ENCODE measurements at places on chromosomes 12 and 14. TPM values are rescaled to one million over a fixed set of nuclear protein-coding genes. Genes with fewer than 3 reads are reported as not detected.
A peak's percentile ranks its signal among the peaks of the same experiment; 100 is the strongest.

DNA sequence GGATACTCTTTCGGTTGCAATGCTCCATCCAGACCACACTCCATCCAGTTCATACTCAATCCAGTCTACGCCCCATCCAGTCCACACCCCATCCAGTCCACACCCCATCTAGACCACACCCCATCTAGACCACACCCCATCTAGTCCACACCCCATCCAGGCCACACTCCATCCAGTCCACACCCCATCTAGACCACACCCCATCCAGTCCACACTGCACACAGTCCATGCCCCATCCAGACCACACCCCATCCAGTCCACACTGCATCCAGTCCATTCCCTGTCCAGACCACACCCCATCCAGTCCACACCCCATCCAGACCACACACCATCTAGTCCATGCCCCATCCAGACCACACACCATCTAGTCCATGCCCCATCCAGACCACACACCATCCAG, 116.0 kb upstream of the RTL1 start:
- H3K4me3 ChIP-seq = no peak overlapping the region
- no peaks in the 10 kb centered on the region for H3K4me1 ChIP-seq
- DNase-seq = no peak
- no peaks in the 10 kb centered on the region for H3K36me3 ChIP-seq
- peaks cover 35% of the 10 kb centered on the region for H3K27me3 ChIP-seq

DNA sequence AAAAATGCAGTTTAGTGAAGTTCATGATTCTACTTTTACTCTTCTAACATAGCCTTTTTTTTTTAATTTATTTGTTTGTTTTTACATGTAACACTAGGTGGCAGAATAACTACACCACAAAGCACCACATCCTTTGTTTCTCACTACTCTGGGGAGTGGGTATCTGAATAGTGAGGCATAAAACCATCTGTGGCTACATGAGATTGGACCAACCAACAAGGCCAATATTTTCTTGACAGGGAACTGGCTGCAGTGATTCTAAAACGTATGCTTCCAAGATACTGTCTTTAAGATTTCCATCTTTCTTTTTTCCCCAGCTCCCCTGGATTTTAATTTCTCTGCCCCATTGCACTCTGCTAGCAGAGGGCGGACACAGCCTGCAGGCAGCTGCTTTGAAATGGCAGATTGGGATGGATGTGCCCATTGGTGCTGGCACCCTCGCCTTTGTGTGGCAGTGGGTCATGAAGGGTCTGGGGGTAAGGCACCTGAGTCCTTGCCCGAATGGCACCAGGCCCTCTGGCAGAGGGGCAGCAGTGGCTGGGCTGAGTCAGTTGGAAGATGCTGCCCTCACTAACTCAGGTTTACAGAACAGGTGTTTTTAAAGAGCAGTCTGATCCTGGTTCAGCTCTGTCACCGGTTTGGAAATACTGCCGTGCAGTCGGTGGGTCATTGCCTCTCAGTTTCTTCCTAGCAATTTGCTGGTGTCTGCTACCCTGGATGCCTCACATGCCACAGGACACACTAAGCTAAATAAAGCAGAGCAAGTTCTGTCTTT, 429.1 kb downstream of the RAD51B start:
- no peaks in the 10 kb centered on the region for H3K27me3 ChIP-seq
- no peaks in the 10 kb centered on the region for H3K36me3 ChIP-seq
- no peak for DNase-seq
- peaks cover 83% of the 10 kb centered on the region for H3K4me1 ChIP-seq
- H3K4me3 ChIP-seq = no peak overlapping the region
- H3K27ac ChIP-seq = peak overlapping the region; percentile 86

DNA sequence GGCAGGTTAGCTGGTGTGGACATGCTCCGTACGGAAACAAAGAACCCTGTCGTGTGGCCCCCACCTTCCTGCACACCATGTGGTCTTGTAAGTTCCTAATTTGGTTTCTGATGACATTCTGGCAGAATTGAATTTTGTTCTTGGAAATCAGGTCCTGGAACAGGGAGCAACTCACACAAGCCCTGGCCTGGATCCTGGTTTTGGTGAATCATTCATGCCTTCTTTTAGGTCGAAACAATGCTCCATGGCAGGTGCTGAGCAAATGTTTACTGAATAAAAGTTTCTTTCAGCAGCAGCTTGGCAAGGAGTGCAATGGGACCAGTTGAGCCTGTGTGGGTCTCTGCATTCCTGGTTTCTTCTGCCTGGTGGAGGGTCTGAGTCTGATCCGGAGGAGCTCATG, 978.4 kb downstream of the BCL11B start:
- no peak for DNase-seq
- no peak overlapping the region for H3K27ac ChIP-seq

GRCh38 chr14:40133463-40133862, 701.2 kb upstream of the FBXO33 start:
- H3K27me3 ChIP-seq = no peaks in the 10 kb centered on the region
- no peak overlapping the region for H3K4me3 ChIP-seq
- H3K27ac ChIP-seq = no peak overlapping the region

DNA sequence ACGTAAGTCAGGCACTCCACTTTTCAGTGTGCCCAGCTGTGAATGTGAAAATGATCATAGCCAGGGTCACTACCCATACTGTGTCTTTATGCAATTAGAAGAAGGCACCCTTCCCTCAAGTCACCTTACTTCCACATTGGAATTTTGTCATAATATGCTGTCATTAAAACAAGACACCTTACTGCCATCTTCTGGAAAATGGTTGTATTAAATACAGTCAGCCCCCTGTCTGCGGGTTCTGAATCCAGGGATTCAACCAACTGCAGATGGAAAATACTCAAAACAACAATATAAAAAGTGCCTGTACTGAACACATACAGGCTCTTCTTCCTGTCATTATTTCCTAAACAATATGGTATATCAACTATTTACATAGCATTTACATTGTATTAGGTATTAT, 70.2 kb upstream of the TBX5 start:
- no peak overlapping the region for H3K27ac ChIP-seq
- H3K36me3 ChIP-seq = no peaks in the 10 kb centered on the region
- peaks cover 58% of the 10 kb centered on the region for H3K27me3 ChIP-seq

DNA sequence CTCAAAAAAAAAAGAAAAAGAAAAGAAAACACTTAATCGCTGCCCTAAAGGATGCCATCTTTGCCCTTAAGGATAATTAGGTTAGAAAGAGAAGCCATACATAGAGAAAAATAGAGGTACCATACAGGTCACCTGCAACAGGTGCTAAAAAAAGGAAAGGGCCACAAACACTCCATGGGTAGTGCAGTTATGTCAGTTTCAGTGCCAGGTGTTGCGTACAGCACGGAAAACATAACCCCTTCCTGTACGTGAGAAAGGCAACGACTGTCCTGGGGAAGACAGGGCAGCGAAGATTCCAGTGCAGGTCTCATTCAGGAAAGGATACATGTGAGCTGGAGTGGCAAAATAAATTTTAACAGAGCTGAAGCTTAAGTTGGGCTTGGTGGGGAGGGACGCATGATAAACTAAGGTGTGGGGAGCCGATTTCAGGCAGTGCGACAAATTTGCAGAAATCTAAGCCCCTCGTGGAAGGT, 553 bp upstream of the DAZAP2 start:
- peak overlapping the region; percentile 93 for H3K4me3 ChIP-seq
- peaks cover 30% of the 10 kb centered on the region for H3K36me3 ChIP-seq
- peaks cover 49% of the 10 kb centered on the region for H3K4me1 ChIP-seq
- no peaks in the 10 kb centered on the region for H3K27me3 ChIP-seq
- peak overlapping the region; percentile 100 for H3K27ac ChIP-seq

GRCh38 chr12:6363330-6364043, 11.9 kb downstream of the SCNN1A start:
- peak overlapping the region; percentile 74 for H3K4me3 ChIP-seq
- DNase-seq = peak; percentile 82

GRCh38 chr12:107309020-107309419, 215.7 kb upstream of the CRY1 start:
- DNase-seq = no peak
- H3K27me3 ChIP-seq = peaks cover 79% of the 10 kb centered on the region
- no peak overlapping the region for H3K27ac ChIP-seq
- no peak overlapping the region for H3K4me3 ChIP-seq
- H3K4me1 ChIP-seq = no peaks in the 10 kb centered on the region
- H3K36me3 ChIP-seq = no peaks in the 10 kb centered on the region

- H3K27ac ChIP-seq = peak overlapping the region; percentile 79
- peaks cover 62% of the 10 kb centered on the region for H3K4me1 ChIP-seq
- H3K4me3 ChIP-seq = peak overlapping the region; percentile 21
- no peaks in the 10 kb centered on the region for H3K36me3 ChIP-seq
Observed at GRCh38 chr12:93802698-93803423, 125.7 kb downstream of the CRADD start.

GRCh38 chr12:109864916-109865315, 15.4 kb downstream of the GLTP start:
- H3K27ac ChIP-seq = peak overlapping the region; percentile 33
- H3K36me3 ChIP-seq = peaks cover 8% of the 10 kb centered on the region
- no peak for DNase-seq
- no peaks in the 10 kb centered on the region for H3K27me3 ChIP-seq
- peaks cover 20% of the 10 kb centered on the region for H3K4me1 ChIP-seq
- H3K4me3 ChIP-seq = no peak overlapping the region

DNA sequence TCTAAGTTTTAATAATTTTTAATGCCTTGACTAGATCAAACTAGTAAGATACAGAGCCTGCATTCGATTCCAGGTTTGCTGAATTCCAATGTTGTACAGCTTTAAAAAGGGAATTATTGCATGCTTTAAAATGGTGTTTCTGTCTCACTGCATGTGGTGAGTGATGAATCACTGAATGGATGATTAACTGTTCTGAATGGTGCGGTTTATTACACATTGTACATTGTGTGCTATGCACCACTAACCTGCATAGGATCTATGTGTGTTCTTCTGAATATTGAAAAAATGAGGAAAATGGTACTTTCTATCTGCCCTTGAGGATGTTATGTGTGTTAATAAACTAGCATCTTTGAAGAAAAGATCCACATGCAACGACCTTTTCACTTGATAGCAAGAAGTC, 231.7 kb downstream of the NRXN3 start:
- H3K4me3 ChIP-seq = no peak overlapping the region

DNA sequence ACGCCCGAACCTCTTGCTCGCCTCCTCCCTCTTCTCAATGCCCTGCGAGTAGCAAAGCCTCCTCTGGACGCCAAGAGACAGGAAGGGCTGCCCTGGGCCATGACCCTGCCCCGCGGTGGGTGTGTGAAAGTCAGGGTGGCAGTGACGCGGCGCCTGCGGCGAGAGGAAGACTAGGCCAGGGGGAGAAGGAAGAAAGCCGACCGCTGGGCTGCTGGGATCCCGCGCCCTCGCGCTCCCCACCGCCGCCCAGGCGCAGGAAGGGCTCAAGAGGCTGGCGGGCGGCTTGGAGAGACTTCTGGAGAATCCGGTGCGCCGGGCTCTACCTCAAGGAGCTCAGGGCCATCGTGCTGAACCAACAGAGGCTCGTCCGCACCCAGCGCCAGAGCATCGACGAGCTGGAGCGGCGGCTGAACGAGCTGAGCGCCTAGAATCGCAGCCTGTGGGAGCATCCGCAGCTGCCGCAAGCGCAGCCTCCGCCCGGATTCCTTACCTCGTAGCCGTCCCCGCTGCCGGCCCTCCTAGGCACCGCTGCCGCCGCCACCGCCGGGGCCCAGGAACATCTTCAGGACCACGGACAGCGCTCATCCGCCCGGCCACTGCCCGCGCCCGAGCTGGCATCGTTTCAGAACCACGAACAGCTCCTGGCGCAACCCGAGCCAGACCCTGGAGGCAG, 105.0 kb upstream of the PRB2 start:
- no peak overlapping the region for H3K4me3 ChIP-seq
- no peaks in the 10 kb centered on the region for H3K36me3 ChIP-seq

DNA sequence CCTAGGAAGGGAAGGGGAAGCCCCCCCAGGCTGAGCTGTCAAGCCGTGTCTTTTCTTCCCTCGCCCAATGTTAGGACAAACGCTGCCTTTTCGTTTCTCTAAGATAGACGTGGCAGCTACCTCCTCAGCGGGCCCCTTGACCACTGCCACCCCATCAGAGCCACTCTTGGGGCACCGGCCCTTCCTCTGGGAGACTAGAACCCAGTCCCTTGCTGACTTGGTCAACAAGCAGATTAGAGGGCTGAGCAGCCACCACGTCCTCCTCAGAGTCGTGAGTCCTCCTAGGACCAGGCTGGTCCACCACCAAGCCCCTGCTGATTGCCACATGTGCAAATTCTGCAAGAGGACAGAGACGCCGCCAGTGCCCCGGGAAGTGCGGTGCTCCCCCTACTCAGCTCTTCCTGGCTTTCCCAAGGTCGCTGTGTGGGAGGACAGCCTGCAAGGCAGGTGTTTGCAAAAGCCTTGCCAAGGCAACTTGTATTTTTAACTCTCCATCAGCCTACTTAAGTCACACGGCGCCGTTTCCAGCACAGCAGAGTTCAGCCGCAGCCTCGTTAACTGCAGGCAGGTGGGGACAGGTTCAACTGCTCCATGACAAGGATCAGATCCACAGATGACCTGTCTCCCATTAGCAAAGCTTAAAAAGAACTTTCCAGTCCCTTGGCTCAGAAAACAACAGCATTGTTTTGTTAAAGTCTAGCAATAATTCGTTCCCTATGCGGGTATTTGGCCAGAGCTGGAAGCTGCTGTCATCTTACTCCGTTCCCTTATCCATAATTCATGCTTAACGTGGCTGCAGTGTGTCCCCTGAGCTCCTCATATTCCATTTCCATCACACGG, 65.6 kb downstream of the TESC start:
- peak overlapping the region; percentile 74 for H3K27ac ChIP-seq
- H3K27me3 ChIP-seq = peaks cover 9% of the 10 kb centered on the region
- H3K4me3 ChIP-seq = no peak overlapping the region

- no peak overlapping the region for H3K27ac ChIP-seq
- H3K36me3 ChIP-seq = no peaks in the 10 kb centered on the region
- DNase-seq = no peak
- peaks cover 64% of the 10 kb centered on the region for H3K27me3 ChIP-seq
Observed at GRCh38 chr12:128313931-128314330, 47.0 kb downstream of the TMEM132C start.

- H3K27me3 ChIP-seq = no peaks in the 10 kb centered on the region
- H3K4me3 ChIP-seq = no peak overlapping the region
- peaks cover 16% of the 10 kb centered on the region for H3K4me1 ChIP-seq
- H3K27ac ChIP-seq = peak overlapping the region; percentile 68
- H3K36me3 ChIP-seq = peaks cover 57% of the 10 kb centered on the region
- DNase-seq = no peak
Observed at GRCh38 chr12:130971925-130972585, 18.3 kb downstream of the ADGRD1 start.

- H3K27me3 ChIP-seq = no peaks in the 10 kb centered on the region
- peaks cover 9% of the 10 kb centered on the region for H3K4me1 ChIP-seq
- no peak overlapping the region for H3K4me3 ChIP-seq
- no peaks in the 10 kb centered on the region for H3K36me3 ChIP-seq
Observed at GRCh38 chr14:73610687-73611086, 1.6 kb upstream of the ACOT6 start.

GRCh38 chr12:47387994-47388393, 308.2 kb upstream of the AMIGO2 start:
- peaks cover 23% of the 10 kb centered on the region for H3K27me3 ChIP-seq
- H3K4me3 ChIP-seq = no peak overlapping the region
- H3K4me1 ChIP-seq = peaks cover 19% of the 10 kb centered on the region
- H3K36me3 ChIP-seq = no peaks in the 10 kb centered on the region

The VWF gene
- 250 TPM for total RNA-seq

The INSM2 gene
- not detected for total RNA-seq

The RTL1 gene
- not detected for total RNA-seq

The ATF7 gene
- total RNA-seq = 29.8 TPM

The CLEC1B gene
- total RNA-seq = not detected

The SLC8A3 gene
- total RNA-seq = 0.05 TPM

Measured in left ventricle myocardium inferior (tissue), 1 donor.